ENCODE measurements at places on chromosomes 13 and 19. TPM values are rescaled to one million over a fixed set of nuclear protein-coding genes. Genes with fewer than 3 reads are reported as not detected.

CDX2 gene
- not detected for total RNA-seq

ELAVL1 gene
- 49.7 TPM for total RNA-seq

TFDP1 gene
- total RNA-seq, result 36.1 TPM

ATP5F1D gene
- 90.9 TPM for total RNA-seq

DNA sequence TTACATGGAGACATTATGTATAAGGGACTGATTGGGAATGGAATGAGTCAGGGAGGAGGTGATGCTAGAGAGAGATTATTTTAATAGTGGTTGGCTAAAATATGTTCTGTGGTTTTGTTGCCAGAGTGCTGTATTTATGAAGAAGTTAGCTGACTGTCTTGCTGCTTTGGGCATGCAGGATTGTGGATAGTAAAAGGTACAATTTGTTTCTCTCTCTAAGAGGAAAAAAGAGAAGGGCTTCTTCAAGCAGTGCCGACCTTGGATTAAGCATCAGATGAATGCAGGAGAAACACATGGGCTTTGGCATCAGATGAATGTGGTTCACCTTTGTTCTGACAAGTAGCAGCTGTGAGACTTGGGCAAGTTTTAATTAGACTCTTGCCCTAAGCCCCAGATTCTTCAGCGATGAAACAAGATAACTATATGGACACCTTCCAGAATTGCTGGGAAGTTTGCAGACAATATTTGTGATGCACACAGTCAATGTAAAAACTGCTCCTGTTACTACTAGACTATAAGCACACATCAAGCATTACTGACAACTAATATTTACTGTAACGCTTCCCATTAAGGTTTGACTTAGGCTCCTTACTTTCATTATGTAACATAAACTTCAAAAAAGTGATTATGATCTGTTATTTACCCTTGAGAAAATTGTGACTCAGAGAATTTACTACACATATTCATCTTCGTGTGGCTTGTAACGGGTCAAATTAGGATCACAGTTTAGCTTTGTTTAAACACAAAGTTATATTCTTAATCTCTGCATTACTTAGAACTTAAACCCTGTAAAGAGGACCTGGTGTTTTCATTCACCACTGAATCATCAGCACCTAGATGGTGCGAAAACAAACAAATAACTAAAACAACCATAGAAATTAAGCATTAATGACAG, 824.0 kb downstream of the PCDH9 start:
- no peak for DNase-seq

DNA sequence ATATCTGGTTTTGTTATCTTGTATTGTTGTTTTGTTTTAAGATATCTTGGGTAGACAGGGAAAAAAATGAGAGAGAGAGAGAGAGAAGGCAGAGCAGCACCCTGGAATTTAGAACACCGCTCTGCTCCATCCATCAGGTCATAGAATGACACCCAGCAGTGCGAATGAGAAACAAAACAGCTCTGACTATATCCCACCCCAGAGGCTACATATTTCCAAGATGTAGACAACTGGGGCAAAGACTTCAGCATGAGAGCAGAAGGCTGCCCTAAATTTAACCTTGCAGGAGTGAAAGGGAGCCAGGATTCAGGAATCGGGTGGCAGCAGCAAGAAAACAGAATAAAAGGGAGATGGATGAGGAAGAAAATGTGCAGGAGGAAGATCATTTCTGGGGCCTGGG, 46.5 kb downstream of the TNFSF13B start:
- no peak for DNase-seq

DNA sequence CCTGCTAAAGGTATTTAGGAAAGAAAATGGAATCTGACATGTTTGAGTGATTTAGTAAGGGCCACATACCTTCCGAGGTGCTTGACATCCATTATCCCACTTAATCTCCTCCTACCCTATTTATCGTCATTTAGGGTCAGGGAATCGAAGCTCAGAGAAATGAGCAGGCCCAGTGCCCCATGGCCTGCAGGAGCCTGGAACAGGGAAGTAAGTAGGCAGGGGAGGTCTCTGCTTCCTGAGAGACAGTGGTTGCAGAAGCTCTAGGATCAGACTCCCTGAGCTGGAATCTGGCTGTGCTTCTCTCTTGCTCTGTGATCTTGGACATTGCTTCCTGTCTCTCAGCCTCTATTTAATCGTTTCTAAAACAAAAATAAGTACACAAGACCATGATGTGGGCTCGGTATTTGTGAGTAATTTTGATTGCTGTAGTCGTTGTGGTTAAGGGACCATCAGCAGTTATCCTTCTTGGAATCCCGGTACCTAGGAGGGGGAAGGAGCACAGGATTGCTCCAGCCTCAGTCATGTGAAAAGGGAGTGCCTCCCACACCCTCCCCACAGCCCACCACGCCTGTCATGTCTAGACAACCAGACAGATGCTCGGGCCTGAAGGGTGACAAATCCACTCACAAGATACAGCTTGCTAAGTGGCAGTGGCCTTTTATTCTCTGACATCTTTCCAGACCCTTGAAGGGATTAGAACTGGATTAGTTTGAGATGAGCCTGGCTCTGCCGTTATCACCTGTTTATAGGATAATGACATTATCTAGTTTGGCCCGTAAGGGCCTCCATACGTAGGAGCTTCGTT, 169.2 kb upstream of the TSHZ3 start:
- no peak for DNase-seq

GRCh38 chr19:39083983-39084731, at the start of gene ACP7:
TSS of gene ACP7 (plus strand) at chr19:39084368. CDS start at chr19:39085270, 902 bp downstream.
- no peak for DNase-seq

DNA sequence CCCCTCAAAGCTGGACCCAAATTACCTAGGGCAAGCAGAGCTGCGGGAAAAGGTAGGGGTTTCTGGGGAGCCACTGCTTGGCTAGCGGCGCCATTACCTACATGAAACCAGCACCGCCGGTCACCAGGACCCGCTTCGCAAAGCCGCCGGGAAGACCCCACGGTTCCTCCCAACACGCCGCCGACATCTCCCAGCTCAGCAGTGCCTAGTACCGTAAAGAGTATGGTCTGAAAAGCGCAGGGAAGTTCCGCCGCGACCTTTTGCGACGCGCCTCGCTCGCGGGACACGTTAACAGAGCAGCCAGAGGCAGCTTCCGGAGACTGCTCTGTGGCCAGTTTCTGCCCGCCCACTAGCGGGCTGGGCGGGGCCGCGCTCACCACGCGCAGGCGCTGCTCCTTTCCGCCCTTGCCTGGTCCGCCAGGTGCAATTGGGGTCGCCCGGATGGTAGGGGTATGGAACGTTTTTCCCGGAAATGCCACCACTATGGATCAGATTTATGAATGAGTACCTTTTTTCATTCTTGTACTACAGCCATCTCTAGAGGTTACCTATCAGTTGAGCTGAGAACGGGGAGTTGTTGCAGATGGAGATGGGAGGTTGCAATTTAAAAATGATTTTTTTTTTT, at the start of gene TGDS:
Gene TGDS (minus strand): TSS at position 203 of the 625 bp plus-strand sequence. CDS start 16 bp downstream, at position 187.
- DNase-seq, result peak; percentile 91

DNA sequence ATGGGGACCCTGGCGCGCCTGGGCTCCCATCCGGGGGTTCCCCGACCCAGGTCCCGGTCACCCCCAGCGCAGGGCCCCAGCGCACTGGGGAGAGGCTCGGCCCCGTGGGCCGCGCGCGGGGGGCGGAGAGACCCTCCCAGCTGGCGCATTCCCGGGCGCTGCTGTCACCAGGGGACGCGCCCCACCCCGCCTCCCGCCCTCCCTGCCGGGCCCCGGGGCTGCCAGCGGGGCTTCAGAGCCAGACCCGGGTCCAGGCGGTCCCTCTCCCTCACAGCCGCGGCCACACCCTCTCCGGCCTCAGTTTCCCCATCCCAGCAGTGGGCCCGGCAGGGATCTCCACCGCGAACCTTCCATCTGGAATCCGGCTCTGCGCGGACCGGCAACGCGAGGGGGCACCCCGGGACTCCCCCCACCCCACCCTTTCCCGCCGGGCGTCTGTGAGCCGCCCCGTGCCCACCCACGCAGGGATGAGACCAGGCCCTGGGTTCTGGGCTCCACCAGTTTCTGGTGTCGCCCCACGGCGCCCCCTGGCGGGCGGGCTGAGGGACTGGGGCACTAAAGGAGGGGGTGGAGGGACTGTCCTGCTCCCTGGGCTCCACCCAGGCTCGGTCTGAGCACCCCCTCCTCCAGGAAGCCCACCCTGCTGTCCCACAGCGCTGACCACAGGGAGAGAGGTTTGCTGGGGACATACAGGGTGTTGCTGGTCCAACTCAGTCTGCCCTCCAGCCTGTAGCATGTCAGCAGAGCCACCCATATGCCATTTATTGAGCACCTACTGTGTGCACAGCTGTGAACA, 878 bp upstream of the ADAMTSL5 start:
- DNase-seq, result no peak

DNA sequence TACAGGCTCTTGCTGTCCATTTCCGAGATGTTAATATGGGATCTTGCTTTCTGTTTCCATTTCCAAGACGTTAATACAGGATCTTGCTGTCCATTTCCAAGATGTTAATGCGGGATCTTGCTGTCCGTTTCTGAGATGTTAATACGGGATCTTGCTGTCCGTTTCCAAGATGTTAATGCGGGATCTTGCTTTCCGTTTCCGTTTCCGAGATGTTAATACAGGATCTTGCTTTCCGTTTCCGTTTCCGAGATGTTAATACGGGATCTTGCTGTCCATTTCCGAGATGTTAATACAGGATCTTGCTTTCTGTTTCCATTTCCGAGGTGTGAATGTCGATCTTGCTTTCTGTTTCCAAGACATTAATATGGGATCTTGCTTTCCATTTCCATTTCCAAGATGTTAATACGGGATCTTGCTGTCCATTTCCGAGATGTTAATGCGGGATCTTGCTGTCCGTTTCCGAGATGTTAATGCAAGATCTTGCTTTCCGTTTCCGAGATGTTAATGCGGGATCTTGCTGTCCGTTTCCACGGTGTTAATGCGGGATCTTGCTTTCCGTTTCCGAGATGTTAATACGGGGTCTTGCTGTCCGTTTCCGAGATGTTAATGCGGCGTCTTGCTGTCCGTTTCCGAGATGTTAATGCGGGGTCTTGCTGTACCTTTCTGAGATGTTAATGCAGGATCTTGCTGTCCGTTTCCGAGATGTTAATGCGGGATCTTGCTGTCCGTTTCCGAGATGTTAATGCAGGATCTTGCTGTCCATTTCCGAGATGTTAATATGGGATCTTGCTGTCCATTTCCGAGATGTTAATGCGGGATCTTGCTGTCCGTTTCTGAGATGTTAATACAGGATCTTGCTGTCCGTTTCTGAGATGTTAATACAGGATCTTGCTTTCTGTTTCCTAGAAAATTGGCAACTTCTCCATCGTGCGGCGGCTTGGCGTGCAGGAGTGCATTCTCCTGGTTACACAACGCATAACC, 38.3 kb downstream of the PEX11G start:
- DNase-seq, result no peak

DNA sequence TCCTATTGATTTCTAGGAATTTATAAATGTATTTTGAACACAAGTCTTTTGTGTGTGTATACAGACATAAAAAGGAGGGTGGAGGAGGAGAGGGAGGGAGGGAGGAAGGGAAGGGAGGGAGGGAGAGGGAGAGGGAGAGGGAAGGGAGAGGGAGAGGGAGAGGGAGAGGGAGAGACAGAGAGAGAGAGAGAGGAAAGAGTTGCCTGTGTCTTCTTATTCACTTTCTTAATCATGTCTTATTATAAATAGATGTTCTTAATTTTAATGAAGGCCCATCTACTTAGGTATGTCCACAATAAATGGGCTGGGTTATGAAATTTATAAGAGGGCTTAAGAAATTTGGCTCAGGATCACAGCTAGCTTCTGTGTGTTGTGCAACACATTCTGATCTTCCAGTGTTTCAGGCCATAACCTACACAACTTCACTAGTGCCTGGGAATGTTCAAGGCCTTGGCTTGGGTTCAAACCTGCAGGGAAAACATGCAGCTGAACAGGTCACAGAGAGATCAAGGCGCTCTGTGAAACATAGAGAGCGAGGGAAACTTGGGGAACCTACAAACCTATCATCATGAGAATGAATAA, 39.3 kb downstream of the ZNF45 start:
- DNase-seq, result no peak

DNA sequence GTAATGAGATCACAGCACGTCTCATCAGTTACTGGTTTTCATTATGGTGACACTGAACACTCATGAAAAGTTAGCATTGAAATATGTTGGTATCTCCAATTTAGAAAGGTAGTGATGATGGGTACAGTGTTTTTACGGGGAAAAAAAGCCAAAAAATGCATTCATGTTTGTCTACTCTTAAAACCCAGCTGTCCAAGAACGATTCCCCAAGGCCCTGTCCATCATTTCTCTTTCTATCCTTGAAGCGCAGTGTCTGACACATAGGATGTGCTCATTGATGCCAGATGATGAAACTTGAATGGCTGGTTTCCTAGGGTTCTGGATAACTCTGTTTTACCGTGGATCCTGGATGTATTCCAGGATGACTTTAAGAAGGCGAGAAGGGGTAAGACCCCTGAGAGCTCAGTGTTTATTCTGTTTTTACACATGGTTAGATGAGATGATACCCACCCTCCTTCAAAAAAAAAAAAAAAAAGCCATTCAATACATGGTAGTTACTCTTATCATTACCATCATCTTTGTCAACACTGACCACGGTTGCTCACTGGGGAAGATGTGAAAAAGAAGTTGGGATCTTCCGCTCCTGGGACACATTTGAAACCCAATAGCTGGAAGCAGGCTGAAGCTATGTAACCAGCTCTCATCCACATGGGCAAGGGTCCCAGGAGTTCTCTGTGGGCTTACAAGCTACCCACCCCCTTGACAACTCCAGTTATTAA, 22.5 kb downstream of the SERP2 start:
- no peak for DNase-seq

GRCh38 chr13:76019421-76020044, 383.4 kb downstream of the LMO7 start:
- DNase-seq, result peak; percentile 74

- DNase-seq, result peak; percentile 62
These were observed 467.2 kb downstream of the ITGBL1 start for GRCh38 chr13:101919541-101920181.

DNA sequence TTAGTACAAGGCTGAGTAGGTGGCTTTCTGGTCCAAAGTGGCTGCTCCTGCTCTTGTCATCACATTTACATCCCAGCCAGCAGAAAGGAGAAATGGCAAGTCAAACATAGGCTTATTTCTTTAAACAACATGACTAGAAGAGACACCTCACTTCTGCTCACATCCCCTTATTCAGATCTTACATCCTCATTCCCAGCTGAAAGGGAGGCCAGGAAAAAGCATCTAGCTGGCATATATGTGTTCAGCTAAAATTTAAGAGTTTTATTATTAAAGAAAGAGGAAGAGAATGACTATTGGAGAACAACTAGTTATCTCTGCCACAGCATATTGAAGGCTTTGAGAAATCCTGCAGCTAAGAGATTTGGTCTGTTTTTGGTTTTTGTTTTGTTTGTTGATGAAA, 34.1 kb downstream of the RGCC start:
- no peak for DNase-seq

Measured in sciatic nerve (tissue), 2 donors.